Right ventricle myocardium inferior (tissue), 1 donor: ENCODE measurements at places on chromosomes 2 and 18.

- DNase-seq, result no peak
These were observed 6.7 kb downstream of the CAVIN2 start for GRCh38 chr2:191839918-191840804.

DNA sequence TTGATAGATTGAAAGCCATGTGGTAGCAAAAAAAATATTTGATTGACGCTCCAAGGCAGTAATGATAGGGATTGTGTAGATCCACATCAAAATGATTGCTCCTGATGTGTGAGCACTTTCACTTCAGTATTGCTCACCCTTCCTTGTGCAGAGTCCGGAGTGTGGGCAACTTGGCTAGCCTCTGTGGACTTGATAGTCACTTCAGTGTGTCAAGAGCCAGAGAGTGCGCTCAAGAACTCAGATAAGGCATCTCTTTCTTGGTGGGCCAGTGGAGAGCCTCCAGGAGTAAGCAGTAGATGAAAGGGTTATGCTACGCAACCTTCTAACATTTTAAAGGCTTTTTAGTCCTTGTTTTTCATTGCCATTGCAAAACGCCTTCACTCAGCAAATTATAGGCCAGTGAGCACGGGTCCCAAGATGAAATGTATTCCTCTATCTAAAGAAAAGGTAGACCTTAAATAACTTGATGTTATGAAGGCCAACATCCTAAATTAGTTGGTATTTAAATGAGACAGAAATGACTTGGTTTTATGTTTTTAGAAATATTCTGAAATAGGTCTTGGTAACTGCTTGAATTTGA lies 84.4 kb downstream of the MEIS1 start:
- DNase-seq, result no peak

- DNase-seq, result peak; percentile 83
These were observed 185.0 kb downstream of the ANAPC1 start for GRCh38 chr2:111698743-111699554.

GRCh38 chr2:35989503-35989902 lies 366.1 kb upstream of the CRIM1 start:
- DNase-seq, result no peak

- DNase-seq, result no peak
These were observed 64.2 kb downstream of the WDR75 start for GRCh38 chr2:189505492-189505891.

- DNase-seq, result no peak
These were observed 200.8 kb downstream of the TTC32 start for GRCh38 chr2:19700861-19701585.

DNA sequence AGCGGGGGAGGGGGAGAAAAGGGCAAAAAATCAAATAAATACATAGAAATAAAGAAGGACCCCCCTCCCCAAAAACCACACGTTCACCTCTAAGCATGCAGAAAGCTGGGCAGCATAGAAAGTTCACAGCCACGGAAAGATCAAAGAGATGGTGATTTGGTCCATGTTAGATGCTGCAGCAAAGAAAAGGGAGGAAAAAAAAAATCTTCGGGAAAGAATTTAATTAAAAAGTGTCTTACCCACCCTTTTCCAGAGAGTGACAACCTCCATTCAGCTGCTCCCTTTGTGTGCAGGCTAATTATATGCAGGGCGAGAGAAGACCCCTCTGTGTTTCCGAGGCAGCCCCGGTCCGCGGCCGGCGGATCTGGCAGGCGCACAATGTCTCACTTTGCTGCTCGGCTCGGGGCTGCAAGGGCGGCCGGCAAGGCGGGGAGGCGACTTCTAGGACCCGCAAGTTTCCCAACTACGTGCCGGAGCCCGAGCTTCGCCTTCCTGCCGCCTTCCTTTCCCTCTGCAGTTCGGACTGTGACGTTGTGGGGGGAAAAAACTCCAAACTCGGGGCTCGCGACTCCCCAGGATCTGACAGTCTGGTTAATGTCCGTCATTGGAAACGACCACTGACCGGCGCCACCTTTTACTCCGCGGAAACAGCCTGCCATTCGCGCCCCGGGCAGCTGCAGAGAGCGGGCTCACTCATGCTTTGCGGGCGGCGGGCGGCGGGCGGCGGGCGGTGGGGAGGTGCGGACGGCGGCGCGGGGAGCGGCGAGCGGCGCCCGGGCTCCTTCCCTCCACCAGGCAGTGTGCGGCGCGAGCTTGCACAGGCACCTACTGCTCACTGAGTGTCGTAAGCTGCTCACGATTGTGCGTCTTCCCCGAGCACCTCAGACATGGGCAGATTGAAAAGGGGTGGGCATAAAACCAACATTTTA lies at the start of gene LRRTM1:
Gene LRRTM1, minus strand, starts transcription at position 844 of the 929 bp plus-strand sequence. CDS start 933 bp downstream, outside the sequence.
- no peak for DNase-seq

DNA sequence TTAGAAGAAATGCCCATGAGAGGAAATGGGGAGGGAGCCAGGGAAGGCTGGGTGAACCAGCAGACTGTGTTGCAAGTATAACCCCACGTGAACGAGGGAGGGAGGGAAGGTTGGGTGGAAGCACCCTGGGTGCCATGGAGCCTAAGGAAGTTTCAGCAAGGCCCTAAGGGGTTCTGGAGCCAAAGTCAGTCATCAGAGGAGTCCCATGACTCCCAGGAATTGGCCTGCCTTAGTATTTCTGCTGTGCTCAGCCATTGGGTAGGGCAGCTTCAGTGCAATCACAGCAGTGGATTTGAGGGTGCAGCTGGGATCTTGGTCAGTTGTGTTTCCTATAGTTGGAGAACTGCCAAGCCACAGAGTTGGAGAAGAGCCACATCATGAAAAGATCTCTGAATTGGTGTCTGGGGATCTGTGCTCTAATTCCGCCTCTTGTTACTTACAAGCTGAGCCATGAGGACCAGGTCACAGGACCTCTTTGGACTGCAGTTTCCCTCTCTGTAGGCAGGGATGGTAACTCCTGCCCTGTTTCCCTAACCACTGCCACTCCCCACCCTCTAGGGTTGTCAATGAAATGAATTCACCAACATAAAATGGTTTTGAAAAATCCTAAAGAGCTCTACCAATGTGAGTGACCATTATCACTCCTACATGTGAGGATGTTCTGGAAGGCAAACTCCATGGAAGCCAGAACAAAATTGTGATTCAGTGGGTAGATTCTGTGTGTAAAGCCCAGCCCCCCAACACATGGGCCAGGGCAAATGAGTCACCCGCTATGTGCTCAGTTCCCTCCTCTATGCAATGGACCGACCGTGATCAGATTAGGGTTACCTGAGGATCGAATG lies 108.9 kb downstream of the CLIP4 start:
- peak; percentile 59 for DNase-seq

GRCh38 chr2:46909771-46910419 lies 5.7 kb downstream of the MCFD2 start:
- DNase-seq, result no peak

DNA sequence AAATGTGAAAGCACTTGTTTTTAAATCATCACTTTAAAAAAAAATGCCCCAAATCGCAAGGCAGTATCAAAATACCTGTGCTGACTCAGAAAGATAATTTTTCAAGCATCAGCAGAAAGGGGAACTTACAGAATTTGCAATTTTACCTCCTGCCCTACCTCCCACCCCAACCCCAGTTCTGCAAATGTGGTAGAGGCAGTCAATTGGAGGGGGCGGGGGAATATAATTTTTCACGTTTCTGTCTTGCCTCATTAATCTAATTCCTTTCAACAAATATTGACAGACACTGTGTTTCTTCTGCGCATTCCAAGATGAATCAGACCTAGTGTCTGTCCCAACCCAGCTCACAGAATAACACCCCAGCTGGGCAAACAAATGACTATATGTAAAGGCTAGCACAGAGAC lies 76.8 kb downstream of the ALPK2 start:
- no peak for DNase-seq

DNA sequence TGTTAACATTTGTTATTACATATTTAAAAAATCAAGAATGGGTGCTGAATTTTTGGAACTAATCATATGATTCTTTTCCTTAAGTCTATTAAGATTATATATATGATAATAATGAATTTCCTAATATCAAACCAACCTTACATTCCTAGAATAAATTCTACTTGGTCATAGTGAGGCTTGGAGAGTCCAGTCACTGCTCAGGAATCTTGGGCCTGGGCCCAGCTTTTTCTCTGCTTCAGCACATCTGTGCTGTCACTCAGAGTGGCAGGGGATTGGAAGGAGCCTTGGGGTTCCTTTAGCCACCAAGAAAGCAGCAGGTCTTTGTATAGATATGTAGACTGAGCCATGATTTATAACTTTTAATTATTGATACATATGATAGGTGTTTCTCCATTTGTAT lies 19.9 kb upstream of the ZAP70 start:
- no peak for DNase-seq

GRCh38 chr2:215969131-215969841 lies 44.1 kb downstream of the MREG start:
- DNase-seq, result no peak

DNA sequence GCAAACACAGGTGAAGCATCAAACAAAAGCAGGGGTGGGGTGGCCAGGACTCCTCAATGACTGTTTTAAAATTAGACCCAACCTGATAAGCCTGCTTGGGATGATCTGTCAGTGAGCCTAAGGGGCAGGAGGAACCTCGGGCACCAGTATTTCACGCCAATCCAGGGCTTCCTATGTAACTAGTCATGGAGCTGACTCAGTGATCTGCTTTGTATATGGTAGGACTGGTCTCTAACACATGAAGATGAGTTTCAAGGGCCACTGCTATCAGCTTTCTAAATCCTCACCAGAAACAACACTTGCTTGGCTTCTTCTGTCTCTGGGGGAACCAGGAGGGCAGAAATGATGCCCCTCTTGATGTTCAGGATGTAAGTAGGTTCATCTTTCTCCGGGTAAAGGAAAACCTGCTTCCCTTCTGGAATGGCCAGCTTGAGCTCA lies 6.2 kb downstream of the APOB start:
- no peak for DNase-seq

DNA sequence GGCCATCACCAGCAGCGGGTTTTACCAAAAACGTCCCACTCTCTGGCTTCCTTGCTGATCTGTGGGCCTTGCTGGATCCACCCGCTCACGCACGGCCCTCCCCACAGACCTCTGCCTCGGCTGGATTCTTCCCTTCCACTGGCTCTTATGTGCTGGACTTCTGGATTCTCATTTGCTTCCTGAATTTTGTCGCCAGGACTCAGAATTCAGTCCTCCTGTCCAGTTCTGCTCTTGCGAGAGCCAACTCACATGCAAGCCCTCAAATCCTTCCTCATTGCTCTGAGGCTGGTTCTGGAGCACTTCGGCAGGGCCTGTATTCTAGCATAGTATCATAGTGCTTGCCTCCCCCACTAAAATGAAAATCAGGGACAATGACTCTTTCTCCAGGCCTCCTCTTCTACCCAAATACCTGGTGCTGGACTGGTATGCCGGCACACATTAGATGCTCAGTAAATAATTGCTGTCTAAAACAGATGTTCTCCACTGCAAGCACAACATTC lies 115.5 kb downstream of the ATL2 start:
- DNase-seq, result no peak

DNA sequence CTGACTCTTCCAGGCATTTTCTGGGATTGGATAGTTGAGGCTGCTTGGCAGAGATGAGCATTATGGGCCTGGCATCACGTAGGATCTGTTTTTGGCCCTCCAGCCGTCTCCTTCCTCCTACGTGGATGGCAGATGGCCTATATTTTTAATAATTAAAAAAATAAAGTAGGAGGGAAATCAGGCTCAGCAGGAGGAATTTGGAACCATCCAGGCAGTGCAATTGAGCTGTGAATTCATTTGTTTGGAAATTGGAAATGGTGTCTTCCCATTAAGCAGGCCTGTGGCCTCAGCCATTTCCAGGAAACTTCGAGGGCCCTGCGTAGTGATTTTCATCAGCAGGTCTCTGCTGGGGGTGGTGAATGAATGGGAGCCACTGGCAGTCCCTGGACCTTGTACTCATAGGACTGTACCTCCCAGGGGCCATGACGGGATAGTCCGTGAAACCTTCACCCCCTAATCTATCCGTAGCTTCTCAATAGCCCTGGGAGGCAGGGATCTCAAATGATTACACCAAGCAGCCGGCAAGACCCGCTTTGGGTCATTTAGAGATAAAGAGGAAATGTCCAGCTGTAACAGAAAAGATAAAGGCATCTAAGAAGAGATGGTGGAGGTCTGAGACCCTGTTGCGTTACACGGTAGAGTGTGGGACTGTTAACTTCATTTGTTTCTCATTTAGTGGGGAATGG lies 73.1 kb upstream of the TNP1 start:
- DNase-seq, result no peak

DNA sequence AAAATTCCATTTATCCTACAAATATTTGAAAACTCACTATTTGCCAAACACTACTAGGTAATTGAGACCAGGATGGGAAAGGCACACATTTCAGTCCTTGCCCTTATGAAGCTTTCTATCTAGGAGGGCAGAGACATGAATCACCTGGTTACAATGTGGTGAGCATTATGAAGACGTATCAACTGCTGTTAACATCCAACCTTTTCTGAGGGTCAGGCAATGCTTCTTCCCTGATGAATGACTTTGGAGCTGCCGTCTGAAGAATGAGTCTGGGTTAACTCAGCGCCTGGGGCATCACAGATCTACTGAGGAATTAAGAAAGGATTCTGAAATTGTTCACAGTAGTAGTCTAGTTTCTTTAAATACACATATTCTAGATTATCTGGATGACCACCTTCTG lies 62.1 kb upstream of the NOSTRIN start:
- no peak for DNase-seq
